NCI-H1436 (cell line): ENCODE measurements at places on chromosomes 6 and 20.

- no peak for DNase-seq
These were observed 4.4 kb upstream of the ARFGAP1 start for GRCh38 chr20:63268256-63268655.

- DNase-seq = no peak
These were observed 16.0 kb downstream of the MAP7 start for GRCh38 chr6:136534268-136534667.

DNA sequence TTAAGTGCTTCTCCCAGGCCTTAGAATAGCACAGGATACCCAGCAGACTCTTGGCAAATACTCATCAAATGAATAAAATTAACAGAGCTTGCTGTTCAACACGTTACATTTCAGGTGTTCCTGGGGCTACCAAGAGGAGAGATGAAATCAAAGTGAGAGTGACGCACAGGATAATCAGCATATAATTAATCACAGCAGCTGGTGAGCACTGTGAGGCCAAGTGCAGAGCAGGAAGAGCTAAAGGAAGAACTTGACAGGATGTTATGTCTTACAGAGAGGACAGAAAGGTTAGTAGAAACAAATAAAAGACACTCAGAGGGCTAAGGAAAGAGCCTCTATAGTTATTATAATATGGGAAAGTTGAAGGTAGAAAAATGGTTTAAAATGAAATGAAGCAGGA lies 8.8 kb downstream of the PPIL1 start:
- no peak for DNase-seq

DNA sequence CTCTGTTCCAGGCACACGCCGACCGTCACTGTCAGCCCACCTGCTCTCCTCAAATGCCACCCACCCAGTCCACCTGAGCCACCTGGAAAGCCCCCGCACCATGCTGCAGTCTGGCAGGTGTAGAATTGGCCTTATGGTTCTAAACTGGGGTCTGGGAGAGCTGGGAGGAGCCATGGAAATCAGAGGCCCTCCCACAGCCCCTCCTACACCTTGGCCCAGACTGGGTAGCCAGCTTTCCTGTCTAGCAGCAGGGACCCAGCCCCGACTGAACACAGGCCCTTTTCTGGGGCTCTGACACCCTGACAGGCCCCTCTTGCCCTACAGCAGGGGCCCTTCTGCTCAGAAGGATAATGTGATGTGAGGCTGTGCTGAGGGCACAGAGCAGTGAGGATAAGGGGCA lies 31.1 kb downstream of the LRFN2 start:
- no peak for DNase-seq

DNA sequence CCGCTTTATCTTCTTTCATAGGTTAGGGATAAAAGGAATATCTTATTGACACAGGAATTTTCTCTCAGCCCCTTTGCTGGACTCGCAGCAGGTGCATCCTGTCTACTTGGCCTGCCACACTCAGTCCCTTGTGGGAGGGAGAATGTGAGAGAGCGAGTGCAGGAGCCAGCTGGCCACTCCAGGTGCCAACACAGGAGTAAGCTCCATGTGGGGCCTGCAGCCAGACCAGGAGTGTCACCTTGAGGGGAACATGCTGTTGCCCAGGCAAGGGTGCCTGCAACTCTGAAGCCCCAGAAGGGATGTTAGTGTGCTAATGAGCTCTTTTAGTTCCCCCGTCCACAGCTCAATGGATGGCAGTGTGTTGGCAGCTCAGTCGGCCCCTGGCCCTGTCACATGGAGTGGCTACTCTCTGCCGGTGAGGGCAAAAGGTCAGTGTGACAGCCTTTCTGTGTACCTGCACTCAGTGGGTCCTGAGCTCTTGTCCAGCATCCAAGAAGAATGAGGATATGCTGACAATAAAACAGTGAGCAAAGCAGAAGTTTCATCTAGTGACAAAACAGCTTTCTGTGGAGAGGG lies 57.1 kb downstream of the CRYBG1 start:
- DNase-seq = no peak

- DNase-seq = no peak
These were observed 52.4 kb upstream of the ARMH2 start for GRCh38 chr6:24851086-24851485.

DNA sequence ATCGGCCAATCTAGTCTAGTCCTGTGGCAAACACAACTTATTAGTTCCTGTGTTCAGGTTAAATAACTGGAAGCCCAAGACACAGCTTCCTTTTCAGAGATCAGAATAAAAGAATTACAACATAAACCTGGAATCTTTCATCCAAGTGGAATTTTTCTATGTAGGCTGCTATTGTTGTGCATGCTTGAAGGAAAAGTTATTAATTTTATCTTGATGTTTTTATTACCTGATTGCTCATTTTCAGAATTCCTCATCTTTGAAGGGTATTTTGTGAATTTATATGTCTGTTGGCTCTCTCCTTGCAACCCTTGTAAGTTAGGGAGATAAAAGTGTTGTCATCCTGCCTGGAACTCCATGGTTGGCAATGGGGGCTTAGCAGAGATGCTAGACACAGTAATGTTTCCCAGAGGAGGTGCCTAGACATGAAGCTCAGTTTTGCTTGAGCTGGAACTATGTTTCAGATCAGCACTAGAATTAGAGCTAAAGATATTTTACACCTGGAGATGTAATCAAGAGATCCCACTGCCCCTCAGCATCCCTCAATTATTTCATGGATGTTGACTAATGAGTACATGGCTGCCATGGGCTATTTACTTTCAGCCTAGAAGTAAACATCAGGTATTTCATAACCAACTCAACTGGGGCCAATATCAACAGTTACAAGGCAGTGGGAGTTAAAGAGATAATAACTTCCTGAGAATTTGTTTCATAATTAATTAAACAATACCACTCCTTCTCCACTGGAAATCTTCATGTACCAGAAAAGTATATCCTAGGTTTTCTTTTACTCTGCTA lies 367.0 kb upstream of the MARCKS start:
- no peak for DNase-seq

- no peak for DNase-seq
These were observed 26.4 kb upstream of the EFHC1 start for GRCh38 chr6:52393780-52394179.

DNA sequence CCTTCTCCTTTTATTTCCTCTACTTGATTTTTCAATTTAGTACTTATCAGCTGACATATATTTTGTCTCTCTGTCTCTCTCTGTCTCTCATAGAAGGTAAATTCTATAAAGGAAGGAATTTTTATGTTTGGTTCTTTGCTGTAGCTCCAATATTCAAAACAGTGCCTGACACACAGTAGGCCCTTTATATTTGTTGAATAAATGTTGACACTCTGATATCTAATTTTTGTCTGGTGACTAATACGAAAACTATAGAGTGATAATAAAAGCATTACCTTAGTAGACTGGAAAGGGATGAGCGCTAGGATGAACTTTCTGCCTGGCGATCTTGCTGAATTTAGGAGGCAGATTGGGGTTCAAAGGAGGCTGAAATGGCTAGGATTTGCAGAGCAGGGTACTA lies 42.8 kb downstream of the PTPN1 start:
- no peak for DNase-seq

DNA sequence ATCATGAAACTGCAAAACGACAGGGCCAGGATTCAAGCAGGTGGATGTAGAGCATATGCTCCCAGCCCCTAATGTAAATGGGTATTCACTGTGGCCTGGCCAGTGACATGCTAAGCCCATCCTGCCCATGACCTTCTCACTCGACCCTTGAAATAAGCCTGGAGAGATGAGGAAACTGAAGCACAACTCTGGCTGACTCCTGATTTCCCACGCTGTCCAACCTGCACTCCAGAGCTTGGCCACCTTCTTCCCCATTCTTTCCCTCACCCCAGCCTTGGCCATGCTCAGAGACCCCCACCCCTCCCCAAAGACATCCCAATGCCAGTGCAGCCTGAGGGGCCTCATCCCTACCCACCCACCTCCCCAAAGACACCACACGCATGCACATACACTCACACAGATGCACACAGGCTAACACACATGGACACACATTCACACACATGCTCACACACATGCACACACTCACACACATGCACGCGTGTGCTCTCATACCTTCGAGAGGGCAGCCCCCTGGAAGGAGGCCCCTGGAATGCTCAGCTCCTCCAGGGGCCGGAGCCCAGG lies 12.4 kb downstream of the TFEB start:
- DNase-seq = no peak

- no peak for DNase-seq
These were observed 9.9 kb downstream of the HAO1 start for GRCh38 chr20:7930343-7930742.

DNA sequence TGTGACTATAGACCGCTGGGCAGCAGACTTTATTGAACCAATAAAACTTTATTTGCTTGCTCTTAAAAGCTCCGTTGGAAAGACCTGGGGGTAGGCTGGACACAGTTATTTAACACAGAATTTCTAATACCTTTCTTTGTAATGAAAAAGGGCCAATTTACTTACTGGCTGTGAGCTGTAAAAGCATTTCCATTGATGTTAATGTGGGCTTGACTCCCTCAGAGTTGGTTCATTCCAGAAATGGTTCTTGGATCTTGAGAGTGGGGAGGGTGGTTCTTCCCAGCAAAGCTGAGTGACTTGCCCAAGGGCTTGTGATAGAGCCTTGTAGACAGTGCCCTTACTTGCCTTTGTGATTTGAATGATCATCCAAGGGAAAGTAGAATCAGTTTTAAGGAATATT lies 100.6 kb downstream of the SOX4 start:
- DNase-seq = no peak

- DNase-seq = no peak
These were observed 40.9 kb downstream of the SLC24A3 start for GRCh38 chr20:19253316-19253715.

- no peak for DNase-seq
These were observed 36.0 kb upstream of the VSX1 start for GRCh38 chr20:25117990-25118389.

- DNase-seq = no peak
These were observed 16.6 kb downstream of the SLC2A12 start for GRCh38 chr6:134035823-134036296.

DNA sequence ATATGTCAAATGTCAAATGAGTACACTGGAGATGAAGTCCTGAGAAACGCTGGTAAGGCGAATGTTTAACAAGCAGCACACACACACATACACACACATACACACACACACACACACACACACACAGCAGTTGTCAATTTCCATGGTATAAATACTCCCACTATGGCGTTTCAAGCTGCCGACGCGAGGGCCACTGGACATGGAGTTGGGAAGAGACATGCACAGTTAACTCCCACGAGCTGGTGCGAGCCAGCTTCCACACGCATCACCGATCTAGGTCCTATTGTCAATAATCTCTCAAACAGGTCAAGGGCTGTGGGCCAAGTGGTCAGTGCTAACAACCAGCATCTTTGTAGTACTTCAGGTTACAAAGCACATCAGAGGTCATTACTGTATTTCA lies 58.9 kb downstream of the TRERF1 start:
- DNase-seq = no peak

GRCh38 chr6:33886673-33887144 lies 82.9 kb upstream of the MLN start:
- no peak for DNase-seq

- no peak for DNase-seq
These were observed 923.7 kb downstream of the TBC1D32 start for GRCh38 chr6:120410586-120410985.

DNA sequence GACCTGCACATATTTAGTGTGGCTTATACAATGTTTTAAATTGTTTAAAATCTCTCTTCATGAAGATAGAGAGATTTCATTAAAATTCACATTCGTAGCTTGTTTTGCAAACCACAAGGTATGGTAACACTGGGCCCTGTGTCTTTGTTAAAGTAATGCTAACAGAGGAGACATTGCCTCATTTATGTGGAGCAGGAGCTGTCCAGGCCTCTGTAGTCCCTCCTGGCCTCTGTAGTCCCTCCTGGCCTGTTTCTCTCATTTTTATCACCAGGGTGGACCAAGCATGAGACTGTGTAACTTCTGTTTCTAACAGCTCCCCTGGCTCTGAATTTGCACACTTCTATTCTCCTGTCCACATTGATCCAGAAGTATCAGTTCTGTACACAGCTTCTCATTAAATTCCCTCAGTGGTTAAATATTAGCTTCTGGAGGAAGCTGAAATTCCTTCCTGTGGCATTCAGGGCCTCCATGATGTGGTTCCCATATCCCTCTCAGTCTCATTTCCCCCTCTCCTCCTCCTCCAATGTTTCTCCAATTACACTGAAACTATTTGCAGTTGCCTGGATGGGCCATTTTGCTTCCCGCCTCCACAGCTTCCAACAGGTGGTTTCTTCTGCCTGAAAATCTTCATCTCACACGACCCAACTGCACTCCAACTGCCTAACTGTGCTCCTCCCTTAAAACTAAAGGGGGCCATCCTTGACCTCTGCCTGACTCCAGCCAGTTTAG lies 340.4 kb downstream of the SYNE1 start:
- DNase-seq = no peak

DNA sequence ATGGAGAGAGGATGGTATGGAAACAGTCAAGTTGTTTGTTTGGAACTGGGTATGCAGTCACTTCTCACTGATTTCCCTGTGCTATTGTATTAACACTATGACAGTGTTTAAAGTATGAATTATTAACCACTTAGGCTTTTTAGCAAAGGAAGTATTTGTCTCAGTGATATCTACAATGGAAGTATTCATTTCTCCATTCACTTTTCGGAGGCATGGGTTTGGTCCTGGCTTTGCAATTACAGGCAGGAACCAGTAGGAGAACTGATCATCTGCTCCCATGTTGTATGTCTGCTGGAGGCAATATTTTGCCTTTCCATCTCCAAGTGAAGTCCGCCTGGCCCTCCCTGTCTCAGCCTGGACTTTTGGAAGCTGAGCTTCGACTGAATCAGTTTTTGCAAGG lies 30.6 kb upstream of the EXOC2 start:
- no peak for DNase-seq

DNA sequence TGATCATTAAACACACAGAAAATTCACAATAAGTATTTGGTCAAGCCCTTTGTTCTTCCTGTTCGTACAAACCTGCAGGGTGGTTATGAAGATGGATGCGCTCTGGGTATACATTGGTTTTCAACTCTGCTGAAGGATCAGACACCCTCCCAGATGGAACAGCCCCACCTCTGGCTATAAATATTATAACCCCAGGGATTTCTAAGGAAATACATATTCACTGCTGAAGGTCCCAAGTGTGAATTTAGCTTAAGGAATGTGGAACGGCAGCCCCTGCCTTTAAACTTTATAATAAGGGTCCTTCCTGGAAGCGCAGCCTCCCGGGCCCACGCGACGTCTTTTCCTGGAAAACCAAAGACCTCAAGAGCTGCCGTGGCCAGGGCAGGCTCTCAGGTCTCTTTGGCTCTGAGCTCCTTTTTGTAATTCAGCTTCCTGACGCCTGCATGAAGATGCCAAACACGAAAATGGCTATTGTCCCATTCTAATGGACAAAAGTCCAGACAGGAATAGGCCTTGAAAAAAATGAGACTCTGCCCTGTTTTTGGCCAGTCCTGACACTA lies 172.4 kb upstream of the SSTR4 start:
- DNase-seq = no peak

GRCh38 chr6:16336056-16336818 lies 97.8 kb downstream of the GMPR start:
- no peak for DNase-seq

GRCh38 chr20:45967551-45968080 lies 4.4 kb downstream of the ZNF335 start:
- no peak for DNase-seq

- no peak for DNase-seq
These were observed 46.6 kb upstream of the EMILIN3 start for GRCh38 chr20:41413169-41413568.
